AG04450 (cell line): ENCODE measurements at places on chromosomes 6 and 20. TPM values are rescaled to one million over a fixed set of nuclear protein-coding genes. Genes with fewer than 3 reads are reported as not detected.
A peak's percentile ranks its signal among the peaks of the same experiment; 100 is the strongest.

DNA sequence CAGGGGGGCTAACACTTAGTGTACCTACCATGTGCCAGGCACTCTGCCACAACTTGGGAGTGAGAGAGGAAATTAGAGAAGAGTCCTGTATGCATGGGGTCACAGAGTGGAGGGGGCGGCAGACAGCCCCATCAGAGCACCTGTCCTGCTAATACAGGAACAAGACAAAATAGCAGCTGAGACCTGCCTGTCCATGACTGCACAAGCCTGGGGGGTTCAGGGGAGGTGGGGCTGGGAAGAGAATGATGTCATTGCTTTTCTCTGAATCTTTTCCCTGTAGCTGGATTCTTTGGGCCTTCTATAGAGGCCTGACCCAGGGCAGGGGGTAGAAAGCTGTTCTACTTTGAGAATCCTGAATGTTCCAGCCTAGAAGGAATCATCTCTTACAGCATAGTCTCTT lies 37.4 kb downstream of the FOXP4 start:
- DNase-seq, result no peak

Gene BFSP1
- 2.3 and 2.9 TPM in 2 replicates for polyA plus RNA-seq

Gene RGS17
- 8.9 and 12.2 TPM in 2 replicates for polyA plus RNA-seq

DNA sequence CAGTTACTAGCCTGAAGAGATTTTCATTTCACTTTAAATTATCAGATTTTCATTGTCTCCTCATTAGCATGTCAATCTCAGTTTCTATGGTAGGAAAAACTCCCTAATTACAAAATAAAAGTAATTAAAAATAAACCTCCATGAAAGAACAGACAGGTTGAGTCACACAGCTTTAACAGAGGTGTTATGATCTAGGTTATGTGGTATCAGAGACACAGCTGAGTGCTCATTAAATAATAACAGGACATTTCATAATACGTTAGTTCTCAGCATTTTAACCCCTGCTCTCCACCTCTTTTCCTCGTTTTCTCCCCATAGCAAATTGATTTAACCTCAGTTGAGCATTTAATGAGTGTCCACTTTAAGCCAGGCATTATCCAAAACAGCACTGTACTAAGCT lies 21.9 kb downstream of the TPBG start:
- DNase-seq, result no peak

DNA sequence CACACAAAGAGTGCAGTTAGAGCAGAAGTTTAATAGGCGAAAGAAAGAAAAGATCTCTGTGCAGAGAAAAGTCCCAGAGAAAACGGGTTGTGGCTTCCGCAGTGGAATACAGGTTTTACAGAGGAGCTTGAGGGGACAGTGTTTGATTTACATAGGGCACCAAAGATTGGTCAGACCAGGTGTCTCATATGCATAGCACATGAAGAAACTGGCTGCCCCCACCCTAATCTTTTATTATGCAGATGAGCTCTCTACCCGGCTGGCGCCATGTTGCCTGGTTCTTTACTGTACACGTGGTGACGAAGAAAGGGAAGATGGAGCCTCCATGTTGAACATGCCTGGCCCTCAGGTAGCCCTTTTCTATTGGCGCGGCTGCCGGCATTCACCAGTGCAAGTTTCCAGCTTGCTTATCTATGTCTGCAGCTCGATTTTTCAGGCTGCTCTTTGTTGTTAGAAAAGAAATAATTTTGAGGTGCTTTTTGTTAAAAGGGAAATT lies 47.4 kb downstream of the SLC35B3 start:
- no peak for DNase-seq

Gene SRMS
- not detected in 2 replicates for polyA plus RNA-seq

DNA sequence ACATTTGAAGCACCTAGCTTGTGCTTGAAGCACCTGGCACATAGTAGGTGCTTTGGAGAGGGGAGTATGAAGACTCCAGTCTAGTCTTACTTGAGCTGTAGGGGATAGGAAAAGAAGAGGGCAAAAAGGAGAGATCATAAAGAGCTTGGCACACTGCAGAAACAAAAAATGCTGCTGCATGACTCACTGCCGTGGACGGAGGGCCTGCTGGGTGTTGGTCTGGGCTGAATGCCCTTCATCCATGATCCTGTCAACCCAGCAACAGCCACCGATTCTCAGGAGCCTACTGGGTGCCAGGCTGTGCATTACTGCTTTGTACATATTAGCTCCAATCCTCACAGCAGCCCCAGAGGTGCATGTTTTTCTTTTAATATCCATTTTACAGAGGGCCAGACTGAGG lies 6.0 kb downstream of the PDYN start:
- no peak for DNase-seq

DNA sequence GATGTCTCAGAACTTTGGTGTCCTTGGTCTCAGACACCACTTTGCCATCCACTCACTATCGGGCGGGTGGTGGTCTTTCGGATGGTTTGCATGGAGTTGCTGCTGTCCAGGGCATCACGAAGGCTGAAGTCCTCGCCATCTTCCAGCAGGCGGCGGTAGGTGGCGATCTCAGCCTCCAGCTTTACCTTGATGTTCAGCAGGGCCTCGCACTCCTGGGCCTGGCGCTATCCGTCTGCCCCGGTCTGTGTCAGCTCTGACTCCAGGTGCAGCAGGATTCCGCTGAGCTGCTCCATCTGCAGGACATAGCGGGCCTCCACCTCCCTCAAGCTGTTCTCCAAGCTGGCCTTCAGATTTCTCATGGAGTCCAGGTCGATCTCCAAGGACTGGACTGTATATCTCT lies 36.0 kb downstream of the ZNF311 start:
- DNase-seq, result no peak

DNA sequence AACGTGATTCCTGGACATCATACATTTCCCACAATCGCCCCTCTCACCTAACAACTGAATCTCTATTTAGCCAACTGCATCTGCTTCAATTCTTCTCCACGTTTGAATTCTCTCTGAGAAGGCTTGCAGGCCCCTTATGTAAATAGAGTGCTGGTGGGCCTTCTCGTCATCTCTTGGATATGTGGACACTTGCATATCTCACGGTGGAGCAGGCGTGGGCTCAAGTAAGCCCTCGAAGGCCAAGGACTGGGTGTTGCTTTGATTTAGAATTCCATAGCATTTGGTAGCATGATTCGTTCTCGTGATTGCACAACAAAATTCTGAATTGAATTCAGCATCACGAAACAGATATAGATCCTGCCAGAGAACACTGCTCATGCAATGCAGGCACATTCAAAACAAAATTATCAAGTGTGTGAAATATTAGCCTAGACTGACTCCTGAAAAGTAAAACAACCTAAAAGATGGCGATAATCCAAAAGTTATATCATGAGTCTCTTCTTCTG lies 613.6 kb downstream of the TFAP2A start:
- peak; percentile 59 for DNase-seq

Gene PRND
- not detected in 2 replicates for polyA plus RNA-seq

Gene MMS22L
- 6.5 and 8.9 TPM in 2 replicates for polyA plus RNA-seq
